Peyer's patch (tissue), 4 donors: ENCODE measurements at places on chromosomes 12 and 14. TPM values are rescaled to one million over a fixed set of nuclear protein-coding genes. Genes with fewer than 3 reads are reported as not detected.

GRCh38 chr12:4107436-4107878 is 166.1 kb upstream of the CCND2 start:
- peak; percentile 63 for DNase-seq

- DNase-seq = peak; percentile 77
Measured at GRCh38 chr12:69290545-69291277, 51.3 kb downstream of the CPSF6 start.

DNA sequence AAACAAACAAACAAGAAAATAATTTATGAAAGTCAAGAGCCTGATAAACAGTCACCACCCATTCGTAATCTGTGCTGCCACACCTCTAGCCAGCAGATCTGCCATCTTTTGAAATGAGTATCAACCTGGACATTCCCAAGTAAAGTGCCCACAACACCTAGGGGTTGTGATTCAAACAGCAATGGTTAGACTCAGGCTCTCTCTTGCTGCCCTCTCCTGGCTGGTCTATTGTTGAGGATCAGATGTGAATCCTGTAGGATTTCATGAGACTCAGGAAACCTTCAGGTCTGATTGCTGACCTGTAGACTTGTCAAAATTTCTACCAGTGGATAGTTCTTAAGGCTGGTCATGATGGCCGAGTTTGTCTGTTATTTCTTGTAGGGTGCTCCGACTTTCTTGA is 26.8 kb downstream of the DGLUCY start:
- no peak for DNase-seq

- DNase-seq = peak; percentile 41
Measured at GRCh38 chr14:73240816-73241480, 3.6 kb downstream of the PAPLN start.

TAS2R46 gene
- 3.2 TPM for total RNA-seq

VWF gene
- 21.5 TPM for total RNA-seq

- peak; percentile 87 for DNase-seq
Measured at GRCh38 chr12:57138526-57139272, 8.7 kb downstream of the LRP1-AS start.

ACIN1 gene
- total RNA-seq = 218 TPM

- no peak for DNase-seq
Measured at GRCh38 chr14:28577711-28578131, 188.9 kb upstream of the FOXG1 start.

ALX1 gene
- total RNA-seq = not detected

- no peak for DNase-seq
Measured at GRCh38 chr12:132053338-132054330, 90.5 kb downstream of the DDX51 start.

- peak; percentile 33 for DNase-seq
Measured at GRCh38 chr12:31003861-31004640, 69.6 kb upstream of the DDX11 start.

DNA sequence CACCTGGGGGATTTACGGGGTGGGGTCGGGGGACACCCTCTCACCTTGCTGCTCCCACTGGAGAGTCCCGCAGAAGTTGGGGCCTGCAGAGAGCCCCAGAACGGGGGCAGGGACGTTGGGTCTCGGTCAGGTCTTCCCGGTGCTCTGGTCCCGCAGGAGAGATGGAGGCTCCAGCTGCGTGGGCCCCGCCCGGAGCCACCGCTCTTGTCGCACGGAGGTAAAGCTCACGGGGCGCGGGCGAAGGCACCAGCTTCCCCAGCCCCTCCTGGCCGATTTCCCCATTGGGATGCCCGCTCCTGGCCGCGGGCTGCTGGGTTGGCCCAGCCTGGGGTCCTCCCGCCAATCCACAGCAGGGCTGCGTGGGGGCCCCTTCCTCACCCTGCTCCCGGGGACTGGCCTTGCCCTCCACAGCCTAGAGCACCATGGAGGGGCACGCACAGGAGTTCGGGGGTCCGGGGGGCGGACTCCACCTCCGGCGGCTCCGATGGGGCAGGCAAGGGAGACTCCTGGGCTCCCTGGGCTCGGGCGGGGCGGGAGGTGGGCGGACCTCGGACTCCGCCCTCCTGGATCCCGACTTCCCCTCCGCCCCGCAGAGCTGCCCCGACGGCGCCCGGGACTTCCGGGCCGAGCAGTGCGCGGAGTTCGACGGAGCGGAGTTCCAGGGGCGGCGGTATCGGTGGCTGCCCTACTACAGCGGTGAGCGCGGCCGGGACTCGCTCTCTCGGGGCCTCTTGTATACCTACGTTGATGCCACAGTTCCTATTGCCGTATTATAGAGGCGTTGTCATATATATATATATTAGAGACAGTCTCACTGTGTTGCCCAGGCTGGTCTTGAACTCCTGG is 8.4 kb downstream of the PAPLN start:
- DNase-seq = peak; percentile 81

- DNase-seq = no peak
Measured at GRCh38 chr14:29897181-29897580, 30.5 kb downstream of the PRKD1 start.

AICDA gene
- total RNA-seq = 5.4 TPM

ADAMTS20 gene
- not detected for total RNA-seq

DNA sequence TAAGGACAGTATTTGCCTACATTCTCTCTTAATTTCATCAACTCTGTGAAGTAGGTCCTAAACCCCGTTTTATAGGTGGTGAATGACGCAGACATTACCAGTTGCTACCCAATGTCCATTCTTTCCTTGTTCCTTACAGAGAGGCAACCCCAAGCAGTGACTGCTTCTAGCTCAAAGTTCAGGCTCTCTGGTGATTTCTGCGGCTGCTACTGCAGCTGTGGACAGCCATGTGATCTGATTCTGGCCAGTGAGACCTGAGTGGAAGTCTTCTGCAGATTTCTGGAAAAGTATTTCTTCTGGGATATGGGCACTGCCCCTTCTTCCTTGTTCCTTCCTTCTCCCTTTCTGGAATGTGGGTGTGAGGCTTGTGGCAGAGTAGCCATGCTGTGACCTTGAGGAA is 82.9 kb downstream of the ARF6 start:
- DNase-seq = no peak

ATF7IP gene
- 193 TPM for total RNA-seq

- no peak for DNase-seq
Measured at GRCh38 chr14:63938198-63939005, 85.6 kb downstream of the SYNE2 start.

ACSS3 gene
- total RNA-seq = 10.0 TPM

GRCh38 chr12:80491166-80491565 is 47.1 kb downstream of the PTPRQ start:
- no peak for DNase-seq

GRCh38 chr14:75138492-75138891 is 11.6 kb upstream of the NEK9 start:
- DNase-seq = no peak

GRCh38 chr14:100880271-100881101 is 23.0 kb downstream of the RTL1 start:
- DNase-seq = no peak

- DNase-seq = no peak
Measured at GRCh38 chr14:41817626-41818025, 210.9 kb downstream of the LRFN5 start.

DNA sequence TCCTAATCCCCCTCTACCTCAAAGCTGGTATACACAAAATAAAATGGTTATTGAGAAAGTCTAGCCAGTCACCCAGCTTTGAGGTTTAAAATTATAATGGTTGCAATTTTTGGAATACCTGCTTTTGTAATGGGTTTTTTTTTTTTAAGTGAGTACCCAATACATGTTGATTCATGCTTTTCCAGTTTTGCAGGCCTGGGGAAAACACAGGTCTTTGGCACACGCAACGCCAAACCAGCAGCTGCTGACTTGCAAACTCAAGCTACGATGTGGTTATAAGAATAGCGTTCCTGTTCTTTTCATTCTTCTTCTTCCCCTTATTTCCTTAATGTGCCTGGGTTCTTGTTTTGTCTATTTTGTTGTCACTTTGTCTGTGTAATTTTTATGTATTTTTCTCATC is 233.0 kb downstream of the EGLN3 start:
- no peak for DNase-seq

DNA sequence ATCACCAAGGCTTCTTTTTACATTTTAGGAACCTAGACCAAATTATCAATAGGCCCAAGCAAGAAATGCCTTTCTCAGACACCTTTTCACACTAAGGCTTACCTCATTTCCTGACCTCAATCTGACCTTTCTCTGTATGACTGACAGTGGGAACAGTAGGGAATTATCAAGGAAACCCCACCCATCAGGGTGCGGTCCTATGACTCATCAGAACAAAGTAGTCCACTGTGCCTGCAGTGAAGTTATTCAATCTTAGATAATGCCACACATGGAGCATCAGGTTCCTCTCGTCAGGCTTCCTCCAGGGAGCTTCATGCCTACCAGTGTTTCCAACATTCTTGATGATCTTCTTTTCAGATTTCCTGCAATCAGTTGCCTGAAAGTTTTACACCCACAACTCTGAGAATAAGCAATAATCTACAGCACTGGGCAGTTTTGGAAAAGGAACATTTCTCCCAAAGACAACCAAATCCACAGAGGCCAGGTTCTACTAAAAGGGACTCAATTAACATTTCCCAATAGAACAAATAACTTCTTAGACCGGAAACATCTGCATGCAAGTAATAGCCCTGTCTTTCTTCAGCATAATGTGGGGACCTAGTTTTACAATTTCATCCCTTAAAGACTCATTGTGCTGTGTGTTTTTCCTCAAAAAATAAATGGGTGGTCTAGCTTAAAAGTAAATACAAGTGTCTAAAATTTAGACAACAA is 35.9 kb upstream of the TMTC2 start:
- peak; percentile 91 for DNase-seq

GRCh38 chr12:18923721-18924120 is 185.8 kb downstream of the CAPZA3 start:
- DNase-seq = no peak

DNA sequence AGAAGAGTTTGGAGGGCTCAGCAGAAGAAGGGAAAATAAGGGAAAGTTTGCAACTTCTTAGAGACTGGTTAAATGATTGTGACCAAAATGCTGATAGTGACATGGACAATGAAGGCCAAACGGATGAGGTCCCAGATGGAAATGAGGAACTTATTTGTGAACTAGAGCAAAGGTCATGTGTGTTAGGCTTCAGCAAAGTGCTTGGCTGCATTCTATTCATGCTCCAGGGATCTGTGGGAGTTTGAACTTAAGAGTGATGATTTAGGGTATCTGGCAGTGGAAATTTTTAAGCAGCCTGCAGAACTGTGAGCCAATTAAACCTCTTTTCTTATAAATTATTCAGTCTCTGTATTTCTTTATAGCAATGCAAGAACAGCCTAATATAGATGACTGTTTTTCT is 88.9 kb upstream of the ARHGAP5 start:
- no peak for DNase-seq

- no peak for DNase-seq
Measured at GRCh38 chr12:78866518-78866917, 1.9 kb downstream of the SYT1 start.

GRCh38 chr14:38526826-38527501 is 271.1 kb upstream of the CLEC14A start:
- DNase-seq = no peak

TXNDC16 gene
- total RNA-seq = 5.6 TPM

GRCh38 chr12:99213047-99213446 is 434.5 kb upstream of the GARIN6 start:
- DNase-seq = no peak

- no peak for DNase-seq
Measured at GRCh38 chr14:61179061-61179690, 102.0 kb downstream of the TMEM30B start.

DNA sequence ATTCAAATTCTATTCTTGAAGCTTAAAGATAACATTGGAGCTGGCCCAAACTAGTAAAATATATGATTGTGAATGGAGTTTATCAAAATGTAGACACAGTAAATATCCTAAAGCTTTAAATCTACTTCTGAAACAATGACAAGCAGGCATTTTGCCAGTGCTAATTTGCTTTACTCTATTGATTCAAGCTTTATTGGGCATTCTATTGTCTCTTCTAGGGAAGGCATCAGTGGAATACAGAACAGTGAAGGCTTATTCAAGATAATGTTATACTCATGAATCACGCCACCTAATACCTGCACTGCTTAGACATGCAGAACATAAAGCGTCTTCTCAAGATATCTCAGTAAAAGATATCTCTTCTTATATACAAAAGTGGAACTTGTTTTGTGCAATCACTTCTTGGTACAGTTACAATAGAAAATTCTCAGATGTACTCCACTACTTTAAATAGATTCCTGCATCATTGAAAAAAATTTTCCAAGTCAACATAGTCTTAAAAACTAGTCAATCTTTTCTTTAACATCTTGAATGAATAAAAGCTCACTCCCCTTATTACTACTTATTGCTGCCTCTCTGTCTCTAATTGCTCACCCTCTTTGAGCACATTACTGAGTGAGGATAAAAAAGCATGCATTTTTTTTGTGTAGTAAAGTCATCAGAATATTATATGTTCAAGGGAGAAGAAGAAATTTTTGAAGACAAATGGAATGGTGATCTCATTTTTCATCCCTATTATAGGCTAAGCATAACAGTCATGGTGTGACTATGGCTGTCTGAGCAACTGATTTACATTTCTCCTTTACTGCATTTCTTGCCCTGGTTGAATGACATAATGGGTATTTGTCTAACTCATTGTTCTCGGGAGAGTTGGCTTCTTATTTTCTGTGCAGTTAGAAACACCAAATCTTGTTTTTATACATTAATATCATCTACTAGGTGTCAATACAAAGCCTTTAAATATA is 98.0 kb upstream of the E2F7 start:
- DNase-seq = no peak
